ENCODE measurements at places on chromosomes 7 and 10.
A peak's percentile ranks its signal among the peaks of the same experiment; 100 is the strongest.

DNA sequence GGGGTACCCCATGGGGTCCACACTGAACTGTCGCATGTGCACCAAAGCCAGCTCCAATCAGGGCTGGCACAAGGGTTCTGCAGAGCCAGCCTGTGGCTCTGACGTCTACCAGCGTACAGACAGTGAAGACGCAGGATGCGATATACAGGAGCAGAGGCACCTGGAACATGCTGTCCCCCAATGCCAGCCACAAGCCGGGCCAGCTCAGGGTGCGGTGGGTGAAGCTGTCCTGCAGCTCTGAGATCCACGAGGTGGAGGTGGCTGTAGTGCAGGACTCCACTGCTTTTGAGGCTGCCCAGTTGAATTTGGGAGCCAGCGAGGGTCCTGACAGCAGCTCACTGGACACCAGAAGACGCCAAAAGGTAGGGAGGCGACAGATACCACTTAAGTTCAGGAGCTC, 111.3 kb upstream of the PDSS1 start:
- DNase-seq, result peak; percentile 28

DNA sequence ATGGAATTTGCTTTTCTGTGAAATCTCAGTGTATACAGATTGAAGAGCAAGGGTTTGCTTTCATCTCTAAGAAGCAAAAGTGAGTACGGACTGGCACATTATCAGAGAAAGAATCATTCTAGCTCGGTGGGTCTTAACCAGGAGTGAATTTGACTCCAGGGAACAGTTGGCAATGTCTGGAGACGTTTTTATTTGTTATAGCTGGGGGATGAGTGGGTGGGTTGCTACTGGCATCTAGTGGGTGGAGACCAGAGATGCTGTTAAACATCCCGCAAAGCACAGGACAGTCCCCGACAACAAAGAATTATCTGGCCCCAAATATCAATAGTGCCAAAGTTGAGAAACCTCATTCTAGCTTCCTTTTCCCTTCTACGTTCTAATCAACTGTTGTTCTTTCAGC, 43.8 kb upstream of the ATRNL1 start:
- DNase-seq, result no peak

- DNase-seq, result no peak
These were observed 26.3 kb downstream of the GPR141 start for GRCh38 chr7:37709631-37710509.

DNA sequence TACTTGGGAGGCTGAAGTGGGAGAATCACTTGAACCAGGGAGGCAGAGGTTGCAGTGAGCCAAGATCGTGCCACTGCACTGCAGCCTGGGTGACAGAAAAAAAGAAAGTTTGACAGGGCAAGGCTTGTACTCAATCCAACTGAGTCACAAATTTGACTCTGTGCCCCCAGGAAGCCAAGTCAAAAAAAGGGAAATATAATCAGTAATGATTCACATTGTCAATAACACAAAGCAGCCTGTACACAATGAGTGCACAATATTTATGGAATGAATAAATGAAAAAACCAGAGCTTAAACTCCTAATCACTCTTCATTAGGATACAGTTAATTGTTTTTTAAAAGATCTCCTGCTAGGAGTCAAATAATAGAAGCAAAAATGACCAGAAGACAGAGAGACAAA, 6.4 kb downstream of the NAPEPLD start:
- DNase-seq, result no peak

DNA sequence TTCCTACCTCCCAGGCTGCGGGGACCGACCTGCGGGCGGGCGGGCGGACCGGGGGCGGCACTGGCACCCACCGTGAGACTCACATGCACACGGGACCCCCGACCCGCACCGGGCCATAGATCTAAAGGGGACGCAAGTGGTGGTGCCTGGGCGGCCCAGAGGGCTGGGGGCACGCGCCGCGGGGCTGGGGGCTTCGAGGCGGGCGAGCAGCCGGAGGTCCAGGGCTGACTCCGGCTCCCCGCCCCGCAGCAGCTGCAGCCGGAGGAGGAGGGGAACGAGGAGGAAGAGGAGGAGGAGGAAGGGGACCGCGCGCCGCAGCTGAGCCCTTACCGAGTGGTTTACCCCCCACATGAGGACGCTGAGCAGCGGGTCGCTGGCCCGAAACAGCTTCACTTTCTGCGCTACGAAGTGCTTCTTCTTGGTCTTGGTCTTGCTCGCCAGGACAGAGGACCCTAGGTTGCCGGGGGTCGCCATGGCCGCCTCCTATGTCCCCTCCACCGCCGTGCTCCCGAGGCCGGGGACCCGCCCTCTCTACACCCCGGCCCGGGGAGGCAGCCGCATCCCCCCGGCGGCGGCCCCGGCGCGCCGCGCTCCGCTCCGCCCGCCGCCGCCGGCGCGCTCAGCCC, 412 bp downstream of the PIP4K2A start:
- DNase-seq, result peak; percentile 71

DNA sequence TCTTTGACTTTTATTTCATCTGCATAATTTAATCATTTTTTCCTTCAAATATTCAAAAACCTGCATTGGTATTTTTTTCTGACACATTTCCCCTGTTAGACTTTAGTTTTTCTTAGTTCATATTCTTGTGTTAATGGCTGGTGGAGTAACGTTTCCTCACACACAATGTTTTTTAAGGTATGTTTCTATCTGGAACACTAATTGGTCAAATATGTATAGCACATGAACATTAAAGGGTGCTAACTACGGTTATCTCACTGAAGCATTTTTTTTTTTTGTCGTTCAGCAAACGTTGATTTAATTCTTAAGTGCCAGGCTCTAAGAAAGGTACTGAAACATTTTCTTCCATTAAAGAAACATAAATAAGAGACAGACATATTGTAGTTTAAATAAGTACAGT, 87.7 kb downstream of the PTPRZ1 start:
- DNase-seq, result no peak

GRCh38 chr7:35003679-35004303, 33.5 kb downstream of the DPY19L1 start:
- DNase-seq, result no peak

- DNase-seq, result peak; percentile 95
These were observed 95.5 kb downstream of the MAP3K8 start for GRCh38 chr10:30529373-30529998.

- DNase-seq, result peak; percentile 93
These were observed 166.0 kb downstream of the FANK1 start for GRCh38 chr10:126062131-126063032.

- DNase-seq, result no peak
These were observed 12.2 kb downstream of the DGKI start for GRCh38 chr7:137834552-137834951.

GRCh38 chr10:25451401-25451800, 276.6 kb downstream of the GPR158 start:
- DNase-seq, result no peak

- no peak for DNase-seq
These were observed 139.0 kb downstream of the LRRN3 start for GRCh38 chr7:111229916-111230315.

DNA sequence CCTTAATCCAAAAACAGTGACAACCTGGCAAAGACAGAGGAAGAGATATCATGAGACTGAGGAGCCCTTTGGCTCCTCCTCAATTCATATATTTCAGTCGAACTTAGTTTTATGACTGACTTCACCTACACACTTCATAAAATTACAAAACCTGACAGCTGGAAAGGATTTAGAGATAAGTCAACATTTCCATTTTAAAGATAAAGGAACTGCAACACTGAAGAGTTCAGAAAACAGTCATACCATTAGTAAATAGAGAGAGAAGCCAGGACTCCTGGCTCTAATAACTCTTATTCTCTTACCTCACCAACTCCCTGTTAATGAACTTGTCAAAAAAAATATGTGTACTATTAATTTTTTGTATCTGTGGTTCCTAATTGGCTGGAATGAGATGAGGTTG, 141.0 kb upstream of the COL1A2 start:
- DNase-seq, result no peak

- DNase-seq, result no peak
These were observed 238.2 kb downstream of the SKAP2 start for GRCh38 chr7:26626156-26626555.
